Brain (organoid and tissue), 16 donors: ENCODE measurements at places on chromosomes 11 and 22. TPM values are rescaled to one million over a fixed set of nuclear protein-coding genes. Genes with fewer than 3 reads are reported as not detected.

MYOD1 gene
- not detected for polyA plus RNA-seq

GRCh38 chr11:130603335-130603906 is 155.0 kb downstream of the ADAMTS15 start:
- DNase-seq: no peak

C1QTNF4 gene
- polyA plus RNA-seq: 15.8 TPM

ARHGAP32 gene
- 18.5 TPM for polyA plus RNA-seq
